ENCODE measurements at places on chromosomes 12 and 14. TPM values are rescaled to one million over a fixed set of nuclear protein-coding genes. Genes with fewer than 3 reads are reported as not detected.

HOXC12 gene
- total RNA-seq, result not detected

DNA sequence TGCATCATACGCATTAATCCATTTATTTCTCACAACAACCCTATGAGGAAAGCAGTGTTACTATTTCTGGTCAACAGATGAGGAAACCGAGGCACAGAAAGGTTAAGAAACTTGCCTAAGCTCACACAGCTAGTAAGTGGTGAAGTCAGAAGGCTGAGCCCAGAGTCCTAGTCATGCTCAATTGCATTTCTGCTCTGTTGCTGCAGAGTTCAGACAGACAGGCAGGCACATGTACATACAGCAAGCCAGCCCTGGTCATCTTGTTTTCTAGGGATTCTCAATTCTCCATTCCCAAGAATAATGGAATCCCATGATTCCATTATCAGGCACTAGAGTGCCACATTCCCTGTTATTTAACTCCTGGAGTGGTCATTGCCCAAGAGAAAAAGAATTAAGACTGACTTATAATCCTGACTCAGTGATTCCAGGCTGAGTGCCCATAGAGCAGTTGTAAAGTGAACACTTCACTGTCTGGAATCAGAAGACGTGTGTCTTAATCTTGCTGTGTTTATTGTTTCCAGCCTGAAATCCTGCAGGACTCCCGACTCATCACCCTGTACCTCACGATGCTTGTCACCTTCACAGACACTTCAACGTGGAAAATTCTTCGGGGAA lies 10.7 kb downstream of the UBE3B start:
- no peak for DNase-seq

DNA sequence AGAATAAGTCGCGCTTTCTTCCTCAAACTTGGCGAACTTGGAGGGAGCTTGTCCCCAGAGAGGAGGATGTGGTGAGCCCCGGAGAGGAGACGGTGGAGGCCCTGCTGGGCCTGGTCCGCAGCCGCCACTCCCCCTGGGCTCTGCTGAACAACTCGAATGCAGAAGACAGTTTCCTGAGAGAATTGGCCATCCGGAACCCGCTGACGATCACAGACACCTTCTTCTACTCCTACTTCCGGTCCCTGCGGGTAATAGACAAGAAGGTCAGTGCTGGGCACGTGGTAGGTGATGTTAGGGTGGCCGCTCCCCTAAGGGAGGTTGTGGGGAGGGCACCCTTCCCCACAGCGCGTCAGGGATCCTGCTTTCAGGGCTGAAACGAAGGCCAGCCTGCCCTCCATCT lies 1.6 kb downstream of the LRRC43 start:
- DNase-seq, result no peak

- DNase-seq, result no peak
Observed at GRCh38 chr12:4866299-4866698, 43.4 kb upstream of the KCNA1 start.

All from lung microvascular endothelial cell (primary cell).